Glutamatergic neuron (in vitro differentiated cells): ENCODE measurements at places on chromosomes 4 and X. TPM values are rescaled to one million over a fixed set of nuclear protein-coding genes. Genes with fewer than 3 reads are reported as not detected.

BMX gene
- total RNA-seq = not detected

PNCK gene
- total RNA-seq = 4.3 TPM

JCHAIN gene
- total RNA-seq = not detected

C4orf51 gene
- not detected for total RNA-seq

GRCh38 chr4:99683895-99684294 is 26.3 kb upstream of the C4orf54 start:
- no peak for DNase-seq

DNA sequence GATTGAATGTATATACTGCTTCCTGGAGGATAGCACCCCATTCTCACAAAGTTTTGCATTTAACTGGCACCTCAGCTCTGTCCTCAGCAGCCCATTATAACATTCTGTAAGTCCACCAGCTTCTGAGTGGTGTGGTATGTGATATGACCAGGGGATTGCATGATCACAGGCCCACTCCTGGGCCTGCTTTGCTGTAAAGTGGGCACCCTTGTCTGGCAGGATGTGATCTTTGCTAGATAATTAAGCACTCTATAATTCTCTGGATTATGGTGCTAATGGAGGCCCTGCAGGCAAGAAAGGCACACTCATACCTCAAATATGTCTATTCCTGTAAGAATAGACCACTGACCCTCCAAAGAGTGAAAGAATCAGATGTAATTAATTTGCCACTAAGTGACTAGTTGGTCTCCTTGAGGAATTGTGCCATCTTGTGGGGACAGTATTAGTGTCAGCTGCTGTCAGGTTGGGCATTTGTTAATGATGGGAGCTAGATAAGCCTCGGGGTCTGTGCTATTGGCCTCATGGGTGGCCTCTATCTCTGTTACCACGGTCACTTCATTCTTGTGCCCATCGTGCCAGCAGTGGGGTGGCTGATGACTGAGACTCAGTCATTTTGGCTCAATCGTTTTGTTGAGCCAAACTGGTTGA is 2.2 kb upstream of the CFI start:
- DNase-seq = no peak
